NCI-H1092 (cell line): ENCODE measurements at places on chromosomes 11 and 22.

DNA sequence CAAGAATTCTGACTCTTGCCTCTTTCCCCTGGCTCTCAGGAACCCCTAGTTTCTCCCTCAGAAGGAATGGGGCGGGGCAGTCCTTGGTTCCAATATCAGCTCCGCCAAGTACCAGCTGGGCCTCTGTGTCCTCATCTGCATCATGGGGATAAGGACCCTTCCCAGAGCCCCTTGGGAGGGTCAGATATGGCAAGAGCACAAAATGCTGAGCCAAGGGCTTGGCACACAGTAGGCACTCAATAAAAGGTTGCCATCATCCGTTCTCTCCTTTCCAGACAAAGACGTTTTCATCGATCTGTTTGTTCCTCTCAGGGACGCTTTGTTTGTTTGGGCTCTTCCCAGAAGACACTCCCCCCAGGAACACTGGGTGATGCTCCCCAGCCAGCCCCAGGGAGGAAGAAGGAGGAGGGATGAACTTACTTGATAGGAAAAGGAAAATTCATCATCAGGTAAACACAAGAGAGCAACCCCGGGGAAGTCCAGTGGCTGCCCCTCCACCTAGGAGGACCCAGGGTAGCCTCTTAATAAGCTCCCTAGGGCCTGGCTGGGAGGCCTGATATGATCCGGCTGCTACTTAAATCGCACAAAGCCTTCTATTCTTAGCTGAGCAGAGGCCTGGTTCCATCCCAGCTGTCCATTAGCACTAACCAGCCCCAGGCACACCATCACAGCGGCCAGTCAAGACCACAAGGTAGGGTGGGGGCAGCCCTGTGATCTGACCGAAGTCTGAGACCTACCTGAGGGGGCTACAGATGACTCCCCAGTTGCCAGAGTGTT, 19.6 kb downstream of the GDPD5 start:
- no peak for DNase-seq

DNA sequence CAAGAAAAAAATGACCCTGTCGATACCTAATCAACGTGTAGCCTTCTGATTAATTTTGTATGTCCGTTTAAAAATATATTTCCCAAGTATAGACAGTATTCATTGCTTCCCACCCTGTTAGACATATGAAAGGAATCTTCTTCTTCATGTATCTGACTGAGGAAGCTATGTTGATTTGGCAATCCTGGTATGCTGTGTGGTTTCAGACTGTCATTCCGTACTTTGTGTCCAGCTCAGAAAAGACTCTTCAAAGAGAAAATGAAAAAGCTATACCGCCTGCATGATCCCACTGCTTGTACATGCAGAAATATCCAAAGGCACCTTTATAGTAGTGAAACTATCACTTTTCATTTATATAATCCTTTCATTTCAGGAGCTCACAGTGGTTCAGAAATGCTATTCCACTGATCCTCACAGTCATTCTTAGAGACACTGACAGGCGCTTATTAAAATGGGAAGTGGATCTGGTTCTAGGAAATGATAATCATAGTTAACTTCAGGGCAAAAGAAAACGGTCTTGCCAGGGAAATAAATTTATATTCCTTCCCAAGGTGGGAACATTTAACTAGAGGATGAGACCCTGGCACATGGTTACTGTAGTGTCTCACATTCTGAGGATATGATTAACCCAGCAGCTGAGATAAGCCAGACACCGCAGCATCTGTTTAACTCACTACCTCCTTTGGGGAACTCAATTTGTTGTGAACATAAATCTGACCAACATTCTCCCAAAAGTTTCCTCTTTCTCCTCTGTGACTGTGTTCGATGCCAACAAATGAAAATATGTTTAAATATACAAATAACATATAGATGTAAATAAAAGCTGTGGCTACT, 599.2 kb upstream of the LUZP2 start:
- no peak for DNase-seq

DNA sequence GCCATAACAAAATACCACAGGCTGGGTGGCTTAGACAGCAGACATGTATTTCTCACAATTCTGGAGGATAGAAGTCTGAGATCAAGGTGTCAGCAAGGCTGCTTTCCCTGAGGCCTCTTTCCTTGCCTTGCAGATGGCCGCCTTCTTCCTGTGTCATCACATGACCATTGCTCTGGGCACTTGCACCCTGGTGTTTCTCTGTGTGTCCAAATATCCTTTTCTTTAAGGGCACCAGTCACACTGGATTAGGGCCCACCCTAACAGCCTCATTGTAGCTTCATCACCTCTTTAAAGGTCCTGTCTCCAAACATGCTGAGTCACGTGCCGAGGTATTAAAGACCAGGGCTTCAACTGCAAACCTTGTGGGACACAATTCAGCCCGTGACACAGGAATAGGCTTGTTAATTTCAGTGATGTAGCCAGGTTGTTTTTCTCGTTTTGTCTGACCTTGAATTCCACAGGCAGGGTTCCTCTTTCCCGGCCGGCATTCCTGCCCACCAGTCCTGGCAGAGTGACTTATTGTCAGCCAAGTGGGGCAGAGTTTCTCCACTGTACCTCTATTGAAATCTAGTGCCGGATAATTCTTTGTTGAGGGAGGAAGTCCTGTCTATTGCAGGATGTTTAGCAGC, 100.1 kb downstream of the KCNQ1OT1 start:
- no peak for DNase-seq

DNA sequence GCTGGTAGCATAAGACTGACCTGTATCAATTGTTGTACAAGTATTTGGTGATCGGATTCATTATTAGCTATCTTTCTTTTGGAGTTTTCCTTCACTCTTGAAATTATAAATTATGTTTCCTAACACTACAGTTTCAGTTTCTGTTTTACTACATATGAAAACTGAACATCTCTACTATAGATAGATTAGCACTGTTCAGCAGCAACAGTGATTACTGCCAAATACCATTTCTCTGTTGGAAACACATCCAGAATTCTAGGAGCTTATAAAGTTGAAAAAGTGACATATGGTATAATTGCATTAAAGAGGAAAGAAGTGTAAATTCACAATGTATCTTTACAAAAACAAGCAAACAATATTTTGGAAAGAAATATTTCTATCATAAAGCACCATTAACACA, 118.5 kb upstream of the GRIA4 start:
- DNase-seq: no peak

DNA sequence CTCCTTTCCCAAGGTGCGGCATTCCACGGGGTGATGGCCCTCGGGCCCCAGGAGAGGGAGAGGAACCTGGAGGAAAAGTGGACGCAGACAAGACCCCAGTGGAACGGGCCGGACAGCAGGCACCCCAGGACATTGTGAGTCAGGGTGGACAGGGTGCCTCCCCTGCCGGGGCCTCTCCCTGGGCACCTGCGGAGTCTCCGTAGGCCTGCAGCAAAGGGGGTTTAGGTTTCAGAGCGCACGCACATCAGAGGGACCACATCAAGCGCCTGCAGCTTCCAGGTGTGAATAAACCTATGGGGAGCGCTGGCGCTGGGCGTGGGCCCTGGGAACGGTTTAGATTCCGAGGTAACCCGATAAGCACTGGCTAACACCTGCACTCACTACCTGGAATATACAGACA, 22.7 kb upstream of the FGF19 start:
- DNase-seq: no peak

GRCh38 chr22:28874061-28874460, 9.3 kb upstream of the ZNRF3 start:
- no peak for DNase-seq

DNA sequence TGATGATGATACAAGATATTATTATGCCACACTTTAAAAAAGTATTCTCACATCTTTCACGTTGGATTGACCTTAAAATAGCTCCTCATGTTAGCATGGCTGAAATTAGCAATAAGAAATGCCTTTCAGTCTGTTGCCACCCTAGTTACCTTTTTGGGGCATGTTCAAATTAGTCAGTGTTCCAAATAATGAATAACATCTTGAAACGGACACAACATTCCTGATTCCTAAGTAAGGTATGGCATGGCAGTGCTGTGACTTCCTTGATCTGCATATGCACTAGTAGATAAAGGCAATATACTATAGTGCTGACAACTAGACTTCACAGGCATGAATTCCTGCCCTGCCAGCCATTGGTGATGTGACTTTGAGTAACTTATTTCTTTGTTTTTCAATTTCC, 914.5 kb downstream of the METTL15 start:
- no peak for DNase-seq

GRCh38 chr11:75077316-75077715, 19.4 kb downstream of the OR2AT4 start:
- DNase-seq: no peak

DNA sequence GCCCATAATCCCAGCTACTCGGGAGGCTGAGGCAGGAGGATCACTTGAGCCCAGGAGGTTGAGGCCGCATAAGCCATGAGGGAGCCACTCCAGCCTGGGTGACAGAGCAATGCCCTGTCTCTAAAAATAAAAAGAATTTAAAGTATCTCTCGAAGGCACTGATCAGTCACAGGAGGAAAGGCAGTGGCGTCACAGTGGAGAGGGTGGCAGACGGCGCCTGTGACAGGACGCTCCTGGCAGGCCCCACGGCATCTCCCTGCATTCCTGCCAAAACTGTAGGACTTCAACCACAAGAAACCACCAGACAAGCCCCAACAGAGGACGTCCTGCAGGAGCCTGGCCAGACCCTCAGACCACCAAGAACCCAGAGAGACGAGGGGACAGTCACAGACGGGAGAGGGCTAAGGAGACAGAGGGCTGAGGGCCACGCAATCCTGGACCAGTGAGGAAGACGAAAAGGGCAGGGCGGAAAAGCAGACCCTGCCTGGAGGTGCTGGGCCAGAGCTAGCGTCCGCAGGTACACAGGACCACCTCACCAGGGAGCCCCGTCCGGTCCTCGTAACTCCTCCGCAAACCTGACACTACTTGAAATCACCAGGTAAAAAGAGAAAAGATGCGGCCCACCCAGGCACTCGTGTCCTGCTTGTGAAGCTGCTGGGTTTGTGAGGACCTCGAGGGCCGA, 5.9 kb downstream of the RNH1 start:
- no peak for DNase-seq

DNA sequence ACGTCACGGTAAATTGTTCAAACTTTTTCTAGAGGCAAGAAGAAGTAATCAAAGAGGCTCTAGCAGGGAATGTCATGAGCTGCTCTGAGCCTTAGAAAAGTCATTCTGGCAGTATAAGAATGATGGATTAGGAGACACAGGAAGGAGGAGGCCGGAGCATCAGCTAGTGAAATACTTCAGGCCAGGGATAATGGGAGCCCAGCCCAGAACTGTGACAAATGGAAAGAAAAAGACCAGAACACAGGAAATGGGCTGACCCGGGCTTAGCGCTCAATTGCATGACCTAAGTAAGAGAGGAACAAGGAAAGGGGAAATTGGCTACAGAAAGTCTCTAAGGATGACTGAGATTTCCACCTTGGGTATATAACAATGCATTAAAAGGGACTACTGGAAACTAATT, 108.6 kb downstream of the LARGE1 start:
- DNase-seq: no peak

DNA sequence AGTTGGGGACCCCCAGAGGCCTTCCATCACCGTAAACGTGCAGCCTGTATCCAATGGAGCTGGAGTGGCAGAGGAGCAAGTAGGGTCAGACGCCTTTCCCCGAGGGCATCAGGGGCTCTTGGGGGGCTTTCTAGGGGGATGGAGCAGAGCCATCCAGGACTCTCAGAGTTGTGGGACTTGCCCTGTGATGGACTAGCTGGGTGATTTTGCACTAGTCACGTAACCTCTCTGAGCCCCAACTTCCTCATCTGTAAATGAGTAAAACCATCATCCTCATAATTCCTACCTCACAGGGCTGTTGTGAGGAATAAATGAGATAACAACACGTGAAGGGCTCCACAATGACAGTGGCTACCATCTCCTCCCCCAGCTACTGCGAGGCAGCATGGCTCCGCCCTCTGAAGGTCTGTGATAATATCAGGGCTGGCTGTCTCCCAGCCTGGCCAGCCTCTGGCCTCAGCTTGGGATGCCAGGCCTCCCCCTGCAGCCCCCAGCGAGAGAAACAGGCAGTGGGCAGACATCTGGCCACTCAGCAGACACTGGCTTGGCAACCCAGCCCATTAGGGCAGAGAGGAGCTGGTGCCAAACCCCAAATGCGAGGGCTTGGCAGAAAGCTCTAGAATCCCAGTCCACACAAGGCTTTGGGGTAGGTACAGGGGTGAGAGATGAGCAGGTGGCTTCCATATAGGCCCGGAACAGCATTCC, 6.7 kb downstream of the USP2 start:
- DNase-seq: no peak

DNA sequence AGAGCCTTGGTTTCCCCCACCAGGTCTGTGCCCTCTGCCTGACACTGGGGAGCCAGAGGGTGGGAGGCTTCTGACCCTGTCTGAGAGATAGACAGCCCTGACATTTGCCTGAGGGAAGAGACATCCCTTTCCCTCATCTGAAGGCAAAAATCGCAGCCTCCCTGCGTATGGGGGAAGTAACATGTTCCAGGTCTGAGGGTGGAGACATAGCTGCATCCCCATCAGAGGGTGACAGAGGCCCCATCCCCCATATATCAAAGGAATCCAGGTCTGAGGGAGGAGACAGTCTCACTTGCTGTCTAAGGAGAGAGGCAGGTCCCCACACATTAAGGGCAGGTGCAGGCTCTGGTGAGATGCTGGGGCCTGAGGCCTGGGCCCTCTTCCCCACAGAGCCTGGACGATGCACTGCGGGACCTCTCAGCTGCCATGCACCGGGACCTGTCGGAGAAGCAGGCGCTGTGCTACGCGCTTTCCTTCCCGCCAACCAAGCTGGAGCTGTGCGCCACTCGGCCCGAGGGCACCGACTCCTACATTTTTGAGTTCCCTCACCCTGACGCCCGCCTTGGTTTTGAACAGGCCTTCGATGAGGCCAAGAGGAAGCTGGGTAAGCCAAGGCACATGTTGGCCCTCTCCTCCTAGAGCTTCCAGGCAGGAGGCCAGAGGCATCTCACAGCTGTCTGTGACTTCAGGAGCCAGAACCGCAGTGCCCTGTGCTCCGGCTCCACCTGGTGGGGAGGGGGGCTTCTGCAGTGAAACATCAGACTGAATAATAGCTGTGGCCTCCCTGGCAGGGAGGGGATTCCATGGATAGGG, 16.1 kb upstream of the RELT start:
- DNase-seq: no peak

DNA sequence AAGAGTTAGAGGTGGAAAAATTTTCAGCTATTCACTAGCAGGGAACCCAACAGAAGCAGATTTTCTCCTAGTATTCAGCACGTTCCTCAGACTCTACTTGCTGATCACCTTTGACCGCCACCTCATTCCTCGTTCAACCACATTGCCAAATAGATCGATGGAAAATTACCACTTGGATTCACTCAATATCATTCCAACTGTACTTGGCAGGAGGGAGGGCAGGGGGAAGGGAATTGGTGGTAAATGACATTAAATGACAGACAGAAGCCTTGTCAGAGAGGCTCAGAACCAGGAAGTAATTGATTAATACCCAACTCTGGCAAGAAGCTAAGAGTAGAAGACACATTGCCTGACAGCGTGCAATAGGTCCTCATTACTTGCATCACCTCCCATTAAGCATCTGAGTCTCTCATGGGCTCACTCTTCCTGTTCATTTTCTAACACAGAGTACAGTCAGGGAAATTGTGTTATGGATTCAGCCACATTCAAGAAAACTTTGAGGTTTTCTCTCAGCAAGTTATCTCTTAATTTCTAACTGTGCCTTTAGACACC, 240.5 kb upstream of the FAT3 start:
- no peak for DNase-seq

GRCh38 chr11:15629690-15630321, 515.1 kb downstream of the INSC start:
- no peak for DNase-seq

- no peak for DNase-seq
These were observed 303.8 kb downstream of the NXPE2 start for GRCh38 chr11:114982141-114982540.
